SW480 (cell line): ENCODE measurements at places on chromosomes 16 and 17.
A peak's percentile ranks its signal among the peaks of the same experiment; 100 is the strongest.

- DNase-seq, result no peak
Observed at GRCh38 chr17:79941088-79942010, 94.3 kb downstream of the TBC1D16 start.

DNA sequence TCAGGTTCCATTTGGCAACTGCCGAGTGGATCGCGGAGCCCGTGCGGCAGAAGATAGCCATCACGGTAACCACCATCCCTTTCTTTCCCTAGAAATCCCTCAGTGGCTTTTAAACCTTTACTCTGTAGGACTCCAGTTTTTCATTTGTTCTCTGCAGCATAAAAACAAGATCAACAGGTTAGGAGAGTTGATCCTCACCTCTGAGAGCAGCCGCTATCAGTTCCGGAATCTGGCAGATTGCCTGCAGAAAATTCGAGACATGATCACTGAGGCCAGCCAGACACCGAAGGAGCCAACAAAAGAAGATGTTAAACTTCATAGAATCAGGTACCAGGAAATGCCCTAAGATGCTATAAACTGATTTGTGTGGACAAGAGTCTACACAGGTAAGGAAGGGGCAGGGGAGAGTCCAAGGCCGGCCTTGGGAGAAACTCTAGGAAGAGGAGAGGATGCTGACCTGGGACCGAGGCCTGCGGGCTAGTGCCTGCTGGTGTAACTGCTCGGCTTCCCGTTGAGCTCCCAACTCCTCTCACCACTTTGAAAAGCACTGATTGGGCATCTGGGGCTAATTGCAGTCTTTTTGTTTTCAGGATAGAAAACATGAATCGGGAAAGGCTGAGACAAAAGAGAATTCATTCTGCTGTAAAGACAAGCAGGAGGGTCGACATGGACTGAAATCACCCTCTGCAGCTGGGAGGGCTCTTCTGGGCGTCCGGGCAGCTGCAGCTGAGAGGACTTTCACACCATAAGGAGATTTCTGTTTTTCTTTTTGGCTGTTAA, 8.1 kb downstream of the MRPL58 start:
- DNase-seq, result no peak

GRCh38 chr16:49528060-49528865, 154.7 kb downstream of the C16orf78 start:
- no peak for DNase-seq

- no peak for DNase-seq
Observed at GRCh38 chr16:66366433-66367299, at the start of gene CDH5. Gene CDH5 (plus strand): TSS chr16:66366691. CDS start chr16:66379338, 12,647 bp downstream.

- DNase-seq, result no peak
Observed at GRCh38 chr17:43517615-43518386, 28.3 kb downstream of the ETV4 start.

- DNase-seq, result peak; percentile 67
Observed at GRCh38 chr16:1413684-1414531, 596 bp downstream of the UNKL start.

- DNase-seq, result no peak
Observed at GRCh38 chr17:45430738-45431530, 1.7 kb downstream of the ARHGAP27 start.

DNA sequence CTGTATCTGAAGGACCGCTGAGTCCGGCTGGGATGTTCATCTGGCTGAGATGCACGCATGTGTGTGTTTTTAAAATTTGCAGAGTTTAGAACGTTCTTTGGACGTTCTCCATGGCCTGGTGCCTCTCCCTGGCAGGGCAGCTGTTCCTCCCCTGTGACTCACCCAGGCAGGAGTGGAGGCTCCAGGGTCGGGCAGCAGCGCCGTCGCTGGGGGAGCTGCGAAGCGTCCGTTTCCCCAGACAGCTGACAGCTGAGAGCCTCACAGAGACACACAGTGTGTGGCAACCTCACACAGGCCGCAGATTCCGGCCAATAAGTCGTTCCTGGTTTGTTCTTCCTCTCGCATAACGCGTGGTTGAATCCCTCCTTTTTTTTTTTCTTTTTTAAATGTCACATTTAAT, 80.6 kb downstream of the OR1D5 start:
- no peak for DNase-seq

DNA sequence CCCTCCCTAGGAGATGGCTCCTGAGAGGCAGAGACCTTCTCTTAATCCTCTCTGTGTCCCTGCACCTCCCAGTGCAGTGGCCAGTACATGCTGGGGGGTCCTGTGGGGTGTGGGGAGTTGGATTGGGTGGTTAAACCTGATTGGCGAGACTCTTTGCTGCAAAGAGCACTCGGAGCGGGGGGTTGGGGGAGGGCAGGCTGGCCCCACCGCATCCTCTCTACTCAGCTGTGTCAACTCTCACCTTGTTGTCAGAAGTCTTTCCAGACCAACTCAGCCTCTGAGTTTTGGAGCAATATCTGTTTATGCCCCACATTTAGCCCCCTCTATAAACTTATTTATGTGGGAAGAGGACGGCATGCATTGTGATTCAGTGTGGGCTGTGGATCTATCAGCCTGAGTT, 40.0 kb downstream of the SMARCE1 start:
- DNase-seq, result no peak

DNA sequence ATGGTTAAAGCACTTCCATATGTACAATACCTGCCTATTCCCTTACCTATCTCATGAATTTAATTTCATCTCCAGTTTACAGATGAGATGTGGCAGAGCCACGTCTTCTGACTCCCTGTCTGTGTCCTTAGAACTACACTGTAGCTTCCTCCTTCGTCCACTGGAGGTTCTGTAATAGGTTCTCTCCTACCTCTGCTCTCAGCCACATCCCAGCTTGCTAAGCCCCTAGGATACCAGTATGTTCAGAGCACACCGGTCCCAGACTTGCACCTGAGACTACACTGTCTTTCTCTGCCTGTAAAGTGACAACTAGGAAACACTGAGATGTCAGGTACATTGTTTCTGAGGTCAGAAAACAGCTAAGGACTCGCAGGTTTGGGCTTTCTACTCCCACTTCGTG, 3.8 kb upstream of the RASL10B start:
- no peak for DNase-seq

GRCh38 chr16:70483426-70483825, 29.0 kb downstream of the FCSK start:
- DNase-seq, result no peak

DNA sequence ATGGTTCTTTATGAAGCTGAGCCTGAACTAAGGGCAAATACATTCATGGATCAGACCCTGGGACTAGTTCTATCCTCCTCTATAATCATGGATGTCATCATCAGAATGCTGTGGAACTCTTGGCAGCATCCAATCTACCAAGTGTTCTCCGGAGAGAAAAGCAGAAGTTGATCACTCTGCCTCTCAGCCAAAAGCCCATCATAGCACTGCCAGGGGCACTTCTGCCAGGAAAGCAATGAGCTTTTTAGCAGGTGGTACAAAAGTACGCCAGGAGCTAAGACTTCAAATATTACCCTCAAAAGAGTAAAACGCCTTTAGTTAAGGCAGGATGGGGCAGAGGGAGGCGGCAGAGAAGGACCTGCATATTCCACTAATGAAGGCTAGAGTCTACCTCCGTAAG, 279.0 kb downstream of the SLC39A11 start:
- no peak for DNase-seq

GRCh38 chr17:67558740-67559380, 158.9 kb upstream of the NOL11 start:
- no peak for DNase-seq

DNA sequence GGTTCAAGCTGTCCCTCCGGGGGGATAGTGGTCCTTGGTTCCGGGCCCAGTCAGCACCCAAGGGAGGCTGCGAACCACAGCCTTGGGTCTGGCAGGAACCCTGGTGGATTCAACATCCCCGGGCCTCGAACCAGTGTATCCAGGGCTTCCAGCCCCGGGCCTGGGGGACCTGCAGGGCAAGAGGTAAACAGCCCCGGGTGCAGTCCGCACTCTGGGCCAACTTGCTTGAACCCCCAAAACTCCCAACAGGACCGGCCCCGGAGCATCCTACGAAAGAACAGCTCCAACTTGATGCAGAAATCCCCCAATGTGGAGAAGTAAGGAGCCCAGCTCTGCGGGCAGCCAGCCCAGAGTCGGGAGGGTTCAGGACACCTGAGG, 1.5 kb upstream of the NEURL4 start:
- no peak for DNase-seq

DNA sequence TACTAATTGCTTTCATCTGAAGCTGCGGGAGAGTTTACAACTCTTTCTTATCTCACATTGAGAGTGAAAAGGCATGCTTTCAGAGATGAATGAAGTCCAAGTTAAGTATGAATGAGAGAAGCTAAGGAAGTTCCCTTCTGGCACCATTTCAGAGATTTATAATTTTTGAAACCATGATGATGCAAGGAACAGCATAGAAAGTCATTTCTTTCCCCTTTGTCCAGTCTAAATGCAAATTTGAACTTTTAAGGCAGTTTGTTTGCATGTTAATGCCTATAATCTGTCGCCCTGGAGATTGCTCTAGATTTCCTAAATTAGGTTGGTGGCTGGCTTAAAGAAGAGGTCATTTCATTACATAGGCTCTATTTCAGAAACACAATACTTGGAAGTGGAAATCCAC, 594.8 kb upstream of the GOT2 start:
- no peak for DNase-seq

- DNase-seq, result no peak
Observed at GRCh38 chr16:82995286-82995923, 368.6 kb downstream of the CDH13 start.

GRCh38 chr17:3740611-3741073, 16.9 kb downstream of the HASPIN start:
- DNase-seq, result no peak

- no peak for DNase-seq
Observed at GRCh38 chr17:14135906-14136590, 66.7 kb downstream of the COX10 start.

GRCh38 chr16:74485916-74486315, 64.6 kb upstream of the CLEC18B start:
- DNase-seq, result no peak

DNA sequence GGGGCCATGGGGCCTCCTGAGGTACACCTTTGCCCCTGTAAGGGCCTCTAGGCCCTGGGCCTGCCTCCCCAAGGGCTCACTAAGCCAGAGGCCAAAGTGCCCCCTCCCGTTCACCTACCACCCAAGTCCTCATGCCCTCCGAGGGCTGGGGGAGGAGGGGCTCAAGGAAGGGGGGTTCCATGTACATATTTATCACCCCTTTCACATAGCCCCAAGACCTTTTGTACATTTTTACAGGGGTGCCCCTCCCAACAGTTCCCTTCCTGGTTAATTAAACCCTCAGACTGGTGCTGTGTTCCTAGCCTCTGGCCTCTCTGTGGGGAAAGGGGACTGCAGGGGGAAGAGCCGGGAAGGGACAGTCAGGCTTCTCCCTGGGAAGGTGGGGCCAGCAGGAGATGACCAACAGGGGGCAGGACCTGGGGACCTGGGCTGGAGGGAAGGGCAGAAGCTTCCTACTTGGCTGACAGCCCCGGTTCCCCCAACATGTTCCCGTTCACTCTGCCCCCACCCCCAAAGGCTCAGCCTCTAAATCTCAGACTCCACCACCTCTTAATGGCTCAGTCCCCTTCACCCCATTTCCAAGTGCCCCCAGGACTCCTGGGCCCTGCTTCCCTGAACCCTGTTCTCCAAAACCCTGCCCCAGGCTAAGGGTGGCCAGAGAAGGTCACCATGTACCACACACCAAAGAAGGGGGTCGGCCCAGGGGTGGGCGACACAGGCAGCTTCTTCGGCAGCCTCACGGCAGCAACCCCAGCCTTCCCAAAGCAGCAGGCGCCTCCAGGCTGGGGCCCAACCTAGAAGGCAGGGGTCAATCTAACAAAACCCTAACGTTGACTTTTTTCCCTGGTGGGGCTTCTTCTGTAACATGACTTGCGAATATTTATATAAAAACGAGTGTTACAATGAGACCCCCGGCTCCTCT, 11.9 kb downstream of the FBRS start:
- DNase-seq, result no peak

GRCh38 chr17:77905266-77905665, 53.2 kb upstream of the TNRC6C start:
- DNase-seq, result no peak

GRCh38 chr17:47694581-47695428, 844 bp downstream of the TBKBP1 start:
- peak; percentile 58 for DNase-seq

DNA sequence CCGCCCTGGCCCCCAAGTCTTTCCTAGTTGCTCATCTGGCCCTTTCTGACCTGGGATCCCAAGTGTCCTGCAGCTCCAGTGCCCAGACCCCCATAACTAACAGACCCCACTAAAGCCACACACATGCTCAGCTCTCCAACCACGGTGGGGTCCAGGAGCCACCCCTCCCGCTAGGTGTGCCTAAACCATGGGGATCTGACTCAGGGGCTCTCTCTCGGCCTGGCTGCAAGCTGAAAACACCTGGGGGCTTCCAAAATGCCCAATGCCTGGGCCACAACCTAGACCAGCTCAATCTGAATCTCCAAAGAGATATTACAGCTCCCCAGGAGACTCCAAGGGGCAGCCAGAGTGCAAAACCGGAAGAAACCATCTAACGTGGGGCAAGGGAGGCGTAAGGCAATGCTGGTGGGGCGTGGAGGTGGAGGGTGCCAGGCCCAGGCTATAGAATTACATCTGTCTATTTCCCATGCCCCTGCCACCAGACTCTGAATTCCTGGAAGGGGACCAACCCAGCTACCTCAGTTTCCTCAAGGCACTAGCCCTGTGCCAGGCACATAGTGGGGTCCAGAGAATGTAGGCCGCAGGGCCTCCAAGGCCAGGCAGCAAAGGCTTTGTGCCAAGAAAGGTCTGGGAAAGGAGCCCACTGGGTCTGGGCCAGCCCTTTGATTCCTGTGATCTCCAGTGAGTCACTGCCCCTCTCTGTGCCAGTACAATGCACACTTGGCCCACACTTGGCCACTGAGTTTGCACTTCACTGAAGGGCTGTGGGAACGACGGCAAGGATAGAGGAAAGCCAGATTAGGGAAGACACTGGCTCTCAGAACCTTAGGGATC, 3.3 kb downstream of the CD2BP2 start:
- no peak for DNase-seq

DNA sequence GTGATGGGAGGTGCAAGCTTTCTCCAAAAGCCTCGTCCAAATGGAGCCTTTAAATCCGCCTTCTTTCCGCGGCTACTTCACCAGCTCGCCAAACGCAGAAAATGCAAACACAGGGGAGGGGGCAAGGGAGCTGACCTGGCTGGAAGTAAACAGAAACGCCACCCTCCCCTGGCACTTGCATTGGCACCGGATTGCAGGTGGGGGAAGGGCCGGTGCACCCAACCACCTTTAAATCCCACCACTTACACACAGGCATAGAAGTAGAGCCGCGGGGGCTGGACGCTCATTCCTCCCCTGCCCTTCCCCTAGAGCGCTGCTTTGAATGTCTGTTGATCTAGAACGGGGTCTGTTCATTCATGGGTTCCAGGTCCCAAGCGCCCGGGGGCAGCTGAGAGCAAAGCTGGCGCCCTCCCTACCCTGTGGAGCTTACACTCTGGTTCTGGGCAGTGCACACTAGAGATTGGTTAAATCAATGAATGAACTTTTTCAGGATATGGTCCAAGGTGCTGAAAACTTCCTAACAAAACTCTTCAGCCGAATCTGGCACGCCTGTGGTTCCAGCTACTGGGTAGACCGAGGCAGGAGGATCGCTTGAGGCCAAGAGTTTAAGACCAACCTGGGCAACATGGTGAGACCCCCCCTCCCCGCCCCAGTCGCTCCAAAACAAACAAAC, 920 bp upstream of the ZCCHC14 start:
- DNase-seq, result no peak

GRCh38 chr16:53502331-53503269, at the start of gene AKTIP:
Gene AKTIP (minus strand): TSS chr16:53503209. CDS start chr16:53500259, 2,950 bp downstream.
- peak; percentile 26 for DNase-seq
